NCI-H1417 (cell line): ENCODE measurements at places on chromosomes 2 and 18.

- no peak for DNase-seq
These were observed 153.6 kb downstream of the NCKAP5 start for GRCh38 chr2:133414486-133415209.

DNA sequence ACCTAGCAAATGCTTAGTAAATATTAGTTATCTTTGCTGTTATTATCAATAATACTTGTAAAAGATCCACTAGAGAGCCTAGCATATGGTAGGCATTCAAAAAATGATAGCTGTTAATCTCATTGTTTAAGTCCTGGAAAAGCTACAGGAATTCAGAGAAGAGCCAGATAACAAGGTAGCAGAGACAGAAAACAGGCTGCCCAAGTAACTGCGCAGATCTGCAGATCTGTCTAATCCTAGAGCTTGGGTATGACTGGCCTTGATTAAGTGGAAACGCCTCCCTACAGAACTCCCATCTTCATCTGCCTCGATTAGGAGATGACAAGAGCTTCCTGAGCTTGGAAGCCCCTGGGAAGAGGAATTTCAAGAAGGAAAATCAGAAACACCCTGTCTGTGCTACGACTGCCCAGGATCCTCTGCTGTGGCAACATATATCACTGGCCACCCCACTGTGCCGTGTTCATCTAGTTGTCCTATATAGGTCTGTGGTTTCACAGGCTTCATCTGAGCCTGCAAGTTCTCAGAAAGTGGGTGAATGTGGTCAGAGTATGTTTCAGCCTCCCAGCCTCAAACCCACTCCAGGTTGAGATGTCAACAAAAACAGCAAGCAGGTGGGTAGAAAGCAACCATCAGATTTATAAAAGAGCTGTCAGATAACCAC, 151.5 kb upstream of the PKDCC start:
- no peak for DNase-seq

DNA sequence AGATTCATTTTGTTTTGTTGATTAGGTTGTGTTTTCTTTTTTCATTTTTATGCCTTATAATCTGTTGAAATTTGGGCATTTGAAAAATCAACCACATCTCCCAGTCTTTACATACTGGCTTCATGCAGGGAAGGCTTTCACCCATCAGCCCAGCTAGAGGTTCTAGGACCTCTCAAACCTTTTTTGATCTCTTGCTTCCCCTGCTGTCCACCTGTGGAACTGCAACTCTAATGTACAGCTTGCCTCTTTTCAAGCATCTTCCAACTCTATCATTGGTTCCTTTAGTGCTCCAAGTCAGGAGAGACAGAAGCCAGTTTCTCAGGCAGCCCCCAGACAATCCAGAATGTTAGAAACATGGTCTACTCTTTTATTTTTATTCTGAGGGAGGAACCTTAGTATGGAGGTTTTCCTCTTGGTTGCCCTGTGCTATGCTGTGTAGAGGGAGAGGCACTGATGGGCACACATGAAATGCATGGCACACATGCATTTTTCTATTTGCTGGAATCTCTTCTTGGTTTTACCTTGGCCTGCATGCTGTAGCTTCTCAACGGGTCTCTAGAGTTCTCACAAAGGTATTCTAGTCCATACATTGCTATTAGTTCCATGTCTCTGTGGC, 107.2 kb upstream of the L3MBTL4 start:
- peak; percentile 63 for DNase-seq

DNA sequence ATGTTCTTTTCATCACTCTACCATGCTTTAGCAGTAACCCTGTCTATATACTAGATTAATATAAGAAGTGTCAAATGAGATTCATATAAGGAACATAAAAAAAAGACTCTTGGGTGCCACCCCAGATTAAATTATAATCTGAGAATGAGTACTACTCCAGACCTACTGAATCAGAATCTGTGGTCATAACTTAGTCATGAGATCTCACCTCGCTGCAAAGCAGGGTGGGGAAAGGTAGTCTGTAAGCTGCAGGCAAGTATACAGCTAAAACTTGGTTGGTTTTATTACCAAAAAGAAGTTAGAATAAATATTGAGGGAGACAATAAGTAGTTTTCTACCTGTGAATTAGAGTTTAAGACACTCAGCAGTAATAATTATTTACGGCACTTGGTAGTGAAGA, 175.6 kb downstream of the PARD3B start:
- DNase-seq, result no peak

DNA sequence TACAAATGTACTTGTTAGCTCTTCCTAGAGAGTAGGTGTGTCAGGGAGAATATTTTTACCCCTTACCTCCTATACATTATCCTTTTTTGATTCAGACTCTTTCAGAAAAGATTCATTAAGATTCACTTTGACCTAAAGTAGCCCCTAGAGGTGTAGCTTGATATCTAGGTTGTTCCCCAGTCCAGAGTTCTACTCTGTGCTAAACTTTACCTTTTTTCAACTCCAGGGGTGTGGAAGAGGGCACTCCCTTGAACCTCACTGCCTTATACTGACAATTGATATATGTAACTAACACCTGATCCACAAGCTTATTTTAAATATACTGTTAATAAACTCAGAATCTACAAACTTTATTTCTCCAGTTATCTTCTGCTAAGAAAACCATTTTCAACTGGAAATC, 30.0 kb downstream of the AFTPH start:
- no peak for DNase-seq

DNA sequence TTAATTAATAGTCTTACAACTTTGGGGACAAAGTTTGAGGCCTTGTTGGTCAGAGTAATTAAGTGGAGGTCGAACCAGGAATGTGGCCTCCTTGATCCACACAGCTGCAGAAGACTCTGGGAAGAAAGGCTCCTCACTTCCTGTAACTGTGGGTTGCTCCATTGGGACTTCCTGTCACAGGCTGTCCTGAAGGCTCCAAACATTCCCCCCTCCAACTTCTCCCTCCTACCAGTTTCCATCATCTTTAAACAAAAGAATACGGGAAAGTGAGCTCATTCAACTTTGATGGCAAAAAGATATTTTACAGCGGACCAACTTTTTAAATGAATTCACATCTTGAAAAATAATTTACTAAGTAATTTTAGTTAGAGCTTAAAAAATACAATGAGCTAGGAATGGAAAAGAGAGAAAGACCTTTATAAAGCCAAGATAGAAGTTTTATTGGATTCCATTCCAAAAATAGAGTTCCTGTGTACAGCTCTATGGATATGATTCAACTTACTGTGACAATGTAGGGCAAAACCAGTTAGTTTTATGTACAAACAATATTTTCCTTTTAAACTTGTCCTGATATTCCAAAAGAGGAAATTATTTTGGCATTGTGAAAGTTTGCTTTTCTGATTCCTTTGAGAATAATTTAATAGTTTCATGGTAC, 212.0 kb upstream of the NABP1 start:
- no peak for DNase-seq

DNA sequence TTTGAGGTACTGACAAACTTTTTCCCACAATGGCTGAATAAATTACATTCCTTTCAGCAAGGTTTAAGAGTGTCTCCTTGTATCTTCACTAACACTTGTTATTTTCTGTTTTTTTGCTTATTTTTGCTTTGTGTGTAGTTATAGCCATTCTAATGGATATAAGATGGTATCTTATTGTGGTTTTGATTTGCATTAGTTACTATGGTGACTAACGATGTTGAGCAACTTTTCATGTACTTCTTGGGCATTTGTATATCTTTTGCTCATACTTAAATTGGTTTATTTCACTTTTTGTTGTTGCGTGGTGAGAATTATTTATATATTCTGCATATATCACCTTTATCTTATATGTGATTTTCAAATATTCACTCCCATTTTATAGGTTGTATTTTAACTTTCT, 79.9 kb upstream of the FSIP2 start:
- DNase-seq, result no peak

GRCh38 chr2:32711219-32711618, 83.4 kb downstream of the TTC27 start:
- DNase-seq, result no peak

GRCh38 chr2:200483729-200484198, 26.1 kb downstream of the KCTD18 start:
- peak; percentile 68 for DNase-seq

- DNase-seq, result no peak
These were observed 37.5 kb downstream of the SLC39A10 start for GRCh38 chr2:195694553-195694952.

GRCh38 chr2:66431846-66432587, 2.9 kb upstream of the MEIS1 start:
- DNase-seq, result no peak

DNA sequence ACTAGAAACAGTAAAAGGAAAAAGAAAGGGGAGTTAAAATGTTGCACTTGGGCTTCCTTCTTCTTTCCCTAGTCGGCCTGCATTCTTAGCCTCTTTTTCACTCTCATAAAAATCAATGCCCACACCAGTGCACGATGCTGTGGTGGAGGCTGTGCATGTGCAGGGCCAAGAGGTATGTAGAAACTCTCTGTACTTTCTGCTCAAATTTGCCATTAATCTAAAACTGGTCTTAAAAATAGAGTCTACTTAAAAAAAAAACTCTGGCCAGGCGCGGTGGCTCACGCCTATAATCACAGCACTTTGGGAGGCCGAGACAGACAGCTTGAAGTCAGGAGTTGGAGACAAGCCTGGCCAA, 11.1 kb downstream of the TRAPPC8 start:
- DNase-seq, result no peak

- DNase-seq, result no peak
These were observed 70.3 kb downstream of the TMEM237 start for GRCh38 chr2:201572846-201573508.

DNA sequence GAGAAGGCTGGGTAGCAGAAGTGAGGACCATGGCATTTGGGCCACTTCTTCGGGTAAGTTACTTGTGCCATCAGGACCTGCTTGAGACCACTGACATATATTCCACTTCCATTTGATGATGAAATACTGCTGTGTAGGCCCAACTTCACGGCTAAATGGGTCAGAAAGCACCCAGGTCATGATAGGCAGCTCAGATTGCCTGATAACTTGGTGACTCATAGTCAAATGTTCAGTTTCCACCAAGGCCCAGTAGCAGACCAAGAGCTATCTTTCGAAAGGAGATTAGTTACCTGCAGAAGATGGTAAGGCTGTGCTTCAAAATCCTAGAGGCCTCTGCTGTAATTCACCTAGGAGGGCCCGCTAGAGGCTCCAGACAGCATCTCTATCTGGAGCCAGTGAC, 31.8 kb upstream of the MEX3C start:
- DNase-seq, result no peak
